T-helper 22 cell (primary cell): ENCODE measurements at places on chromosomes 1 and 21.
A peak's percentile ranks its signal among the peaks of the same experiment; 100 is the strongest.

- no peak for DNase-seq
Measured at GRCh38 chr1:240967070-240967724, 355.2 kb upstream of the GREM2 start.

GRCh38 chr1:50531027-50531426, 107.8 kb upstream of the DMRTA2 start:
- no peak for DNase-seq

DNA sequence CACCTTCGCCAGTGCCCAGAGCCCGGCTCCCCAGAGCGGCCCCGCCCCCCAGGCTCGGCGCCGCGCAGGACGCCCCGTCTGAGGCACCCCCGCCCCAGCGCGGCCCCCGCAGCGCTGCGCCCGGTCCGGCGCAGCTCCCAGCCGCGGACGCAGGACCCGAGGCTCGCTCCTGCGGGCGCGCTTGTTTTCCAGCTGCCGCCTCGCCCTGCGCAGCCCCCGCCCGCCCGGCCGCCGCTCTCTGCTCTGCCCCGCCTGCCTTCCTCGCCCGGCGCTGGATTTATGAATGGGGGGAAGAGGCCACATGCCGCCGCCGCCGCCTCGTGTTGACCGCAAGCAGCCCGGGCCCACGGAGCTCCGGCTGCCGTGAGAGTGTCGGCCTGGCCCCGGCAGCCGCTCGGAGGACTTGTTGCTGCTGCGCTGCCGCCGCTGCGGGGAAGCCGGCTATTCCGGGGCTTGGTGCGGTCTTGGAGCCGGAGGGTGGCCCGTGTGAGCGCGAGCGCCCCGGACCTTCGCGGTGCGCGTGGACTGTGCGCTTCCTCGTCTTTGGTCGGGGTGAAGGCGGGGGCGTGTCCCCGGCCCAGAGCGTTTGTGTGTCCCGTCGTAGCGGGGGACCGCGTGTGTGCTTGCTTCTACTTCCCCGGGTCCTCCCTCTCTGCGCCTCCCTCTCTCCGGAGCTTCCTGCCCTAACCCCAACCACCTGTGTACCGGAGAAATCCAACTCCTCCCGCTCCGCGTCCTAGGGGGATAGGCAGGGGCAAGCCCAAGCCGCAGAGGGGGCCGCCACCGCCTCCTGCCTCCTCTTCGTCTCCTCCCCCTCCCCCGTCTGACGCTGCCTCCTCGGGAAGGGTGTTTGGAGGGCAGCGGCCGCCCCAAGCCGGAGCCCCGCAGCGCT, 736 bp downstream of the KCNC4 start:
- peak; percentile 49 for DNase-seq

DNA sequence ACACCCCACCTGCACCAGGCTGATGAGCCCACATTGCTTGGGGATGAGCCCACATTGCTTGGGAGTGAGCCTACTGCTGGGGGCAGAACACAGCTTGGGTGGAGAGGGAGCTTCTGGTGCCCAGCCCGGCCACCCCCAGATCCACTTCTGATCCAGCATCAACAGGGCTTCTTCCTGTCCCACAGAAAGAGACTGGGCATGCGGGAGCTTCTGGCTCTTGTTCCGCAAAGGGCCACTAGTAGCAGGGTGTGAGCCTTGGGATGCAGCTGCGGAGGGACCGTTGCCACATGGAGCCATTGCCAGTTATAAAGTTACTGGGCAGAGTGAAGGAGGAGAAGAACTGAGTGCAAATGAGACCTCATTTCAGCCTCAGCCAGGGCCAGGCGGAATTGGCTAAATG, 36.3 kb downstream of the PKP1 start:
- DNase-seq: no peak

- DNase-seq: no peak
Measured at GRCh38 chr21:36425286-36425685, 40.1 kb downstream of the CHAF1B start.

DNA sequence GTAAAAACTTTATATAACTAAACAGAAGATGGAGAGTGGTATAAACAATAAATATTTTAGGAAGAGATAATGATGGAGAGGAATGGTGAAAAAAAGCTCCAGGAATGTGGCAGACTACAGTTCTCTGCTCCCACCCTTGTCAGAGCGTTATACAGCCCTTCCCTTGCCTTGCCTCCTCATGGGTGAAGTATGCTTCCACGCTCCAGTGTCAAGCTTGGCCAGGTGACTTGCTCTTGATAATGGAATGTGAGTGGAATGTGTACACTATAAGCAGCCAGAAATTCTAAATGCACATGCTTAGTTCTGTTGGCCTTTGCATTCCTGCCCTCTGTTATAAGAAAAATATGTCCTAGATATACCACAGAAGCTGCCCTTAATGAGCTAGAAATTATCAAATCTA, 24.7 kb upstream of the POGK start:
- no peak for DNase-seq

GRCh38 chr1:61080413-61081143, 1.8 kb upstream of the NFIA start:
- DNase-seq: no peak

DNA sequence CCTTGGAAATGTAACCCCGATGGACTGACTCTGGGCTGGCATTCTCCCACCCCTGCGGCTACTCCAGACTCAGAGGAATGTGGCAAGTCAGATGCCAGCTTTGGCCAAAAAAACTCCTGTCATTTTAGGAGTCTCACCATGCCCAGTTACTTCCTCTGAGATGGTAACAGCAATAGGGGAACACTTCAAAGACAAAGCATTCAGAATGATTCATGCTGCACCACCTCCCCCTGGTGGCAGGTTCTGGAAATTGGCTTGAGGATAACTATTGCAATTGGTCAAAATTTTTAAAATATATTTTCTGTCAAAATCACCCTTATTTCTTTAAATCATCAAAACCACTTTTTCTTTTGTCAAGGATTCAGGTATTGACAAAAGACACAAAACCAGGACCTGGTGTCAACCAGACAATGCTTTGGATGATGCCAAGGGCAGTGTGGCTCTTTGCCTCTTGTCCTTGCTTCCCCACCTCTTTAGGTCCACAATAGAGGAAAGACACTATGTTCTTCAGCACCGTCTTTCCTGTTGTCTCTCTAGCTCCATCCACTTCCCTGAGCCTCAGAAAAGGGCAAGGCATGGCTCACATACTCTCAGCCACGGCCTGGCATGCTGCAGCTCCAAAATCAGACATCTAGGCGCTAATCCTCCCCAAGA, 9.9 kb upstream of the CDCA8 start:
- DNase-seq: peak; percentile 35

DNA sequence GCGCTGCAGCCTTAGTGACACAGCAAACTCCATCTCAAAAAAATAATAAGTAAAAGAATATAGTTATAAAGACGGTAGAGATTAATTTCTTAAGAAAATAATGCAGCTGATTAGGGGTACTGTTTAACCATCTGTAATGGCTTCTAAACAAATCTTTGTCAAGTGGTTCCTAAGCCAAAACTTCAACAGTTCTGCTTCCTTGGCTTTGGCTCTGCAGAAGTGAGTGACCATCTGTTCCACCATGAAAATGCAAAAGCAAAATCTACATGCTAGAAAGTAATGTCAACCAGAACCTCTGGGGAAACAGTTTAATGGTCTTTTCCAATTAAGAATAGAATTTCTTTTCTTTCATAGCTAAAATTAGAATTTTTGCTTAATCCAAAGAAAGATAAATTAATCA, 8.3 kb upstream of the SH2D5 start:
- DNase-seq: no peak

DNA sequence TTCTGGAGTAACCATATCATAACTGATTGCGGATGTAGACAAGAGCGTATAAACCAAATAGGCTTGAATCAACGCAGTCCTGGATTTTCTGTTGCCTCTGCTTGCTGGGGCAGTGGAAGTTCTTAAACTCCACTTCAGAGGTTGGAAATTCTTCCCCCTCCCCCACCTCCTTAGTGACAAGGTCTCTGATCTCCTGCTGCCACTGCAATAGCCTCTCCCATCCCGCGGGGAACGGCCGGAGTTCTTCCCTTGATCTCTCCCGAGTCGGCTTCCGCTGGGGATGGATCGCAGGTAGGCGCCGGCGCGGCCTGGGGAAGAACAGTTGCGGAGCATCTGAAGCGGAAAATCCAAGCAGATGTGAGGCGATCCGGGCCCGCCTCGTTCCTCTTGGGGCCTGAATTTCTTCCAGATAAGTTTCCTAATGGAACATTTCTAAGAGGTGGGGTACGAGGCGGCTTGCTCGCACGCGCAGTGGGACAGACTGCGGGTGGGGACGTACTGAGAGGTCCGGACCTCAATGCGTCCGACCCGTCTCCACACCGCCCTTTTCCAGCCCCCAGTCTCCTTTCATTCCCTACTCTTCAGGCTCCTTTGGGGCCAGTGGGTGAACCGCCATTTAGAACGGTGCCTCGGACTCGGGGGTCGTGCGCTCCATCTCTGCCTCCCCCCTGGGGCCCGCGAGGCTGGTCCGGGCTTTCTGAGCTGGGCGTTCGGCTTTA, 3.1 kb upstream of the SIM2 start:
- no peak for DNase-seq

DNA sequence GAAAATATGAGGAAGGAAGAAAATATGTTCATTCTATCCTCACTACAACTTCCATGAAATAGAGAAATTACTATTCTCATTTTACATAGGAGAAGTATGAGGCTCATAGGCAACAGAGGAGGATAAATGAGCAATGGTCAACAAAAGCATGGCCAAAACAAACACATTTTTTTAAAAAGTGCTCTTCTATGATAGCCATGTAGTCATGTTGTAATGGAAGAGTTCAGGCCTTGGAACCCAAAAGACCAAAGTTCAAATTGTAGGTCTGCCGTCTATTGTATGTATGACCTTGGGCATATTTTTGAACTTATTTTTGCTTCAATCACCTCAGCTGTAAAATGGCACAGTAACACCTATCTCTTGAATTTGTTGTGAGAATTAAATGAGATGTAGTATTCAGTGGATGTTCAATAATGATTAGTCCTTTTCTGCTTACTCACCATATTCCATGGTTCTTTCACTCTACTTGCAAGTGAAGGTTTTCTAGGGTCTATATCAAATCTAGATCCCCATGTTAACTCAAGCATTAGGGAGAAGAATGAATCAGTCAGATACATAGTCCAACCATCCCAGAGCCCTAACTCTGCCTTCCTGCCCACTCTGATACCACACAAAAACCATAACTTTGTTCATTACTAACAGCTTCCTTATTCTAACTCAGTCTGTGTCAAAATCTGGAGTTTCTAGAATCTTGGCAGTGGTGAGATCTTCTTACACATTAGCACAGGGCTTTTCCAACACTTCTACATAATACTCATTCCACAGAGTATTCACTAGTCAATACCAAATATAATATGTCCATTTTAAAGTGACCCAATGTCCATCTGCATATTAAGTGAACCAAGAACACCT, 353.2 kb downstream of the PLPP3 start:
- no peak for DNase-seq

DNA sequence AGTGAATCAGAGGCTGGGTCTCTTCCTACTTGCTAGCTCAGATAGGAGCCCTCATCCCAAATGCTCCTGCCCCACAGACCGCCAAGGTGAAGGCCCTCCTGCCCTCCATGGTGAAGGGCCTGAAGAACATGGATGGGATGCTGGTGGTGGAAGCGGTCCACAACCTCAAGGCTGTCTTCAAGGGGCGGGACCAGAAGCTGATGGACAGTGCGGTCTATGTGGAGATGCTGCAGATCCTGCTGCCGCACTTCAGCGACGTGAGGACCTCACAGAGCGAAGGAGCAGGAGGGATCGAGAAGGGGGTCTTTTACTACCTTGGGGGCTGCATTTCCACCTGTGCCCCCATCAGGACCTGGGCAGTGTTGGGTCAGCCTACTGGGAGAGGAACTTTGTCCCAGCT, 14.6 kb upstream of the TTC4 start:
- DNase-seq: no peak

DNA sequence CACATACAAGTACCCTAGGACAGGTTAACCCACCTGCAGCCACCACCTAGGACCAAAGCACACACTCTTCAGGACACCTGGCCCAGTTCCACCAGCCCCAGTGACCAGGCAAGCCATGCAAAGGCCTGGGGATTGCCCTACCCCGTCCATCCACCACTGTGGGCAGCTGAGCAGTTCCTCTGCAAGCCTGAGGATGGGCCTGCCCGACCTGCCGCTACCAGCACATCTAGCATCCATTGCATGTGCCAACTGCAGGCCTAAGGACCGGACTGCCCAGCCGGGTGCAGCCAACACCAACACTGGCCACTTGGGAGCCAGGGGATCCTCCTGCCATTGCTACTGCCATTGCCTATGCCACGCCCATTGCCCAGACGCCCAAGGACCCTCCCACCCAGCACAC, 558.3 kb downstream of the SMYD3 start:
- DNase-seq: no peak

DNA sequence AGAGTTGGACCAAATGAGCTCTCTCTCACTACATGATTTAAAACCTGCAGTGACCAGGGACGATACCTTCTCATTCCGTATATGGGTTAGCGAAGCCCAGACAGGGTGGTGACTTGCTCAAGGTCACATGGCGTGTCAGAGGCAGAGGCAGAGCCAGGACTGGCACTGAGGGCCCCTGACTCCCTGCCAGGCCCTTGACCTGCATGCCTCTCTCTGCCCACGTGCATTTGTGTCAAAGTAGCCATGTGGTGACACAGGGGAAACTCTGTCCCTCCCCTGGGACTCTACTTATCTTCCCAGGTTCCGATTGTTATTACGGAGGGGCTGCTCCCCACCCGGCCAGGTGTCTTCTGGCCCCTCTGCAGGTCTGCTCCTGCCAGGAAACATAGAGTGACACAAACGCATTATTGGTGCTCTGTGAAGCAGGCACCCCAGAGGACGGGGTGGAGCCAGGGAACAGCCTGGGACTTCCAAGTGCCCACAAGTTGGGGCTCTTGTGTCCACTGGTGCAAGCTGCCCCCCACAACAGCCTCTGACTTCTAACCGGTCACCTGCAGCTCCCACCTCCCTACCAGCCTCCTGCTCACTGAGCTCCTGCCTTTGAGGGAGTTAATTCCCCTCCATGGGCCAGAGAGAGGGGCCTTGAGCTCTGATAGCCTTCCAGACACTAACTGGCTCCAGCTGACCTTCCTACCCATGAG, 7.3 kb upstream of the TINAGL1 start:
- DNase-seq: no peak

DNA sequence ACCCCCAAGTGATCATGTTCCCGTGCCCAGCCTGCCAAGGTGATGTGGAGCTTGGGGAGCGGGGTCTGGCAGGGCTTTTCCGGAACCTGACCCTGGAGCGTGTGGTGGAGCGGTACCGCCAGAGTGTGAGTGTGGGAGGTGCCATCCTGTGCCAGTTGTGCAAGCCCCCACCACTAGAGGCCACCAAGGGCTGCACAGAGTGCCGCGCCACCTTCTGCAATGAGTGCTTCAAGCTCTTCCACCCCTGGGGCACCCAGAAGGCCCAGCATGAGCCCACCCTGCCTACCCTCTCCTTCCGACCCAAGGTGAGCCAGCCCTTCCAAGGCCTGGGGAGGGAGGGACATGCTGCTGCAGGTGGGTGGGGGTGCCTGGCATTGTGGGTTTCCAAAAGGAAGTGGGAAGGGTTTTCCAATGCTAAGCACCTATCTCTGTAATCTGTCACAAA, 2.3 kb downstream of the TRIM46 start:
- no peak for DNase-seq
